ENCODE measurements at places on chromosomes 2 and 18. TPM values are rescaled to one million over a fixed set of nuclear protein-coding genes. Genes with fewer than 3 reads are reported as not detected.

Gene TBC1D8
- 13.4 TPM for total RNA-seq

Gene TFCP2L1
- not detected for total RNA-seq

Gene DLX1
- total RNA-seq, result 2.4 TPM

Gene ANKRD62
- total RNA-seq, result not detected

Gene NOTO
- total RNA-seq, result not detected

Gene NEU2
- total RNA-seq, result not detected

Gene C2orf15
- 0.59 TPM for total RNA-seq

Gene KCNE4
- total RNA-seq, result 40.4 TPM

DNA sequence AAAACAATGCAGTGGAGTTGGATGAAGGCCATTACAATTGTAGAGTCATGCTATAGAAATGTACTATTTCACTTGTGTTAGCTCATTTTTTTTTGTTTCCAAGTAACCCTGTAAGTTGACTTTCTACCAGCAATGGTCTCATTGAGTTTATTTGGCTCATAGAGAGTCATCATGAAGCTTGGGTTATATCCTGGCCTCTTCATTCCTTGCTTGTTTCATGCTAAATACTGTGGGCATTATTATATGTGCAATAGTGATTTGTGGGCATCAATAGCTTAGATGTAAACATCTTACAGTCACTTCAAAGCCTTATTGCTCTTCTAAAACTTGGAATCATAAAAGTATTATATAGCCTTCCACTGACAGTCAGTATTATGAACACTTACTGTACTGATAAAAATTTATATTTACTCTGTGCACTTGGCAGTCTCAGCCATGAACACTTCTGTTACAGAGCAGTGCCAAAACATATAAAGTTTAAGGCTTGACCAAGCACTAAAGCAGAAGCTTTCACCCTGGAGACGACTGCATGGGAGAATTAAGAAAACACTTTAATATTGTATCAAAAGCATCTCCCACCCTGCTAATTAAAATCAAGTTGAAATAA is 751.2 kb downstream of the SATB2 start:
- DNase-seq, result no peak

GRCh38 chr2:208999911-209000310 is 423.9 kb upstream of the MAP2 start:
- DNase-seq, result no peak

DNA sequence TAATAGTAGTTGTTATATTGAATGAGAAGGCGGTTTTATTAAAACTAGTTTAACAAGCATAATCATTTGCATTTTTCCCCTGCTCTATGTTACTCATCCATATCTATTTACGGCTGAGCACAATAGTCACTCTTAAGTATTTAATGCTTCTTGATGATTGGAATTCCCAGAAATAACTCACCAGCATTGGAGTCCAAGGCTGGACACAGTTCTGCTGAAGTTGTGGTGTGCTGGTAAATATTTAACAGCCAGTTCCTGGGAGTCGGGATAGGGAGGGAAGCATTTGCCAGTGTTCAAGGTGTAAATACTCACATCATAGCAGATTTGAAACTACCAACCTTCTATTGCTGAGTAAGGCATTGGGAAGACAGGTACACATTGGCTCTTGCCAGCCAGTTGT is 315.1 kb downstream of the MTX2 start:
- DNase-seq, result no peak

- peak; percentile 65 for DNase-seq
Measured at GRCh38 chr2:11749646-11750349, 3.4 kb downstream of the LPIN1 start.

DNA sequence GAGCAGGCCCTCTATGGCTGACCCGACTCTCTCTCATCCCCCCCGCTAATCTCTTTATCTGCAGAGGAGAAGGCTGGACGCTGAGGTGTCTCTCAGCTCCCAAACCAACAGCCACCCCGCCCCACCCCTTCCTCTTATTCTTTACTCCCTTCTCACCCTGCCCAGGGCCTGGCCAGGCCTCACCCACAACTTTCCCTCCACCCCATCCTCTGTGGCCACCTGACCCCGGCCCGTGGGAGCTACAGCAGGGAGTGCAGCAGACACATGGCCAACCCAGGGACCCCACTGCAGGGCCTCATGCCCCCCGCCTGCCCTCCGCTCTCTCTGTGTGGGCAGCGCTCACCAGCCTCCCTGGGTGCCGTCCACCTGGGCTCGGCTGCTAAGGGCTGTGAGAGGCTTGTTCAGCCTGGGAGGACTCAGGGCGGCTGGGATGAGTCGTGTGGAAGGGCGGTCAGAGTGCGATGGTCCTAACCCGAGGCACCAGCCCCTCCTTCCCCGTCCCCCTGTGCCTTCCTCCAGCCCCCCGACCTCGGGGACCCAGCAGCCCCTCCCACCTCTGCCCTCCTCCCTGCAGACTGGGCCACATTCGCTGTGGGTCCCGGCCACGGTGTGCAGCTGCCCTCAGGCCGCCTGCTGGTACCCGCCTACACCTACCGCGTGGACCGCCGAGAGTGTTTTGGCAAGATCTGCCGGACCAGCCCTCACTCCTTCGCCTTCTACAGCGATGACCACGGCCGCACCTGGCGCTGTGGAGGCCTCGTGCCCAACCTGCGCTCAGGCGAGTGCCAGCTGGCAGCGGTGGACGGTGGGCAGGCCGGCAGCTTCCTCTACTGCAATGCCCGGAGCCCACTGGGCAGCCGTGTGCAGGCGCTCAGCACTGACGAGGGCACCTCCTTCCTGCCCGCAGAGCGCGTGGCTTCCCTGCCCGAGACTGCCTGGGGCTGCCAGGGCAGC is 6.8 kb downstream of the NEU4 start:
- peak; percentile 80 for DNase-seq

- no peak for DNase-seq
Measured at GRCh38 chr2:33907866-33908265, 308.8 kb upstream of the FAM98A start.

- DNase-seq, result no peak
Measured at GRCh38 chr2:85547859-85548607, 9.1 kb downstream of the MAT2A start.

DNA sequence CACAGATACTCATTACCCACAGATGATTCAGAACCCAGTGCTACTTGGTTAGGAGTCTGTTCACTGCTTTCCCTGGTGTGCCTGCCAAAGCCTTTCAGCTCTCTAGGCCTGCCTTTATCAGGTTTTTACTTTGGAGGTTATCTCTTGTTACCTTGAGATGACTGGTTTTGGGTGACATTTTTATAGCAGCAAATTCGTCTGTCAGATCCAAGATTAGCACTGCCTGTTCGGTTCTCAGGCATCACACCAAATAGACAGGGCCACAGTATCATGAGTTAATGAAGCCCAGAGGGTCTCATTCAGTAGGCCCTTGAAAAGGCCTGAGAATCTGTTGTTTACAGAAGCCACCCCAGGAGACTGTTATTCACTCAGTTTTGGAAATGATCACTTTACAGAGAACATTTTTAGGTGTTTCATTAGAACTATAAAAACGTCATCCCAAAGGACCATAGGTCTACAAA is 121.2 kb downstream of the OSBPL6 start:
- DNase-seq, result no peak

GRCh38 chr2:182047544-182047943 is 61.9 kb downstream of the PPP1R1C start:
- DNase-seq, result no peak

DNA sequence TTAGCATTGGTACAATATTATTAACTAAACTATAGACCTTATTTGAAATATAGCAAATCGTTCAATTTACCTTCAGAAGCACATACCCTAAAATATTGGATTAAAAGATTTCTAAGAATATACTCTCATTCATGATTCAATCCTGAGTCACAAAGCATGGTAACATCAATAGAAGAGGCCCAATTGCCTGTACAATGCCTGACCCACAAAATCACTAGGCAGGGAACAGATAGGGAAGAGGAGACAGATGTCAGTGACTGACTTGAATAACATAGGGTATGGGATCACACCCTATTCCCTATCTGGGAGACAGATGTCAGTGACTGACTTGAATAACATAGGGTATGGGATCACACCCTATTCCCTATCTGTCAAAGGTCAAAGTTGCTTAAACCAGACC is 611.6 kb upstream of the VRK2 start:
- no peak for DNase-seq

DNA sequence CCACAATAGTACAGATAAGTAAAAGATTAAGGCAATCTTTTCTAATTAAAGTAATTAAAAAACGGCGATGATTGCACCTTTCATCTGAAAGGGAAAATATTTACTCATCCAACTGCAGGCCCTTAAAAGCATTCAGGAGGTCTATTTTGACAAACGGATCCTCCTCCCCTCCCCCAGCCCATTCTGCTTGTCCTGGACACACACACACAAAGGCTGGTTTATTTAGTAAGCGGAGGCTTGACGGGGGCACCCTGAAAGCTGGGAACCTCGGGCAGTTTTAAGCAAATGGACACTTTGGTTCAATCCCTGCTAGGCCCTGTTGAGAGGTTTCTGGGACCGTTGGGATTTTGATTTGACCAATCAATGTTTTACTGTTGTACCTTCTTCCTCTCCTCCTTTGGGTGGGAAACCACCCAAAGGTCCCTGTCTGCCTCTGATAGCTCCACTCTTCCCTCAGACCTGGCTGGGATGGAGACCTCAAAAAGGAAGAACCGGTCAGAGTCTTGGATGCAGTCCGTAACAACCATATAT is 135.8 kb upstream of the HAAO start:
- DNase-seq, result no peak

DNA sequence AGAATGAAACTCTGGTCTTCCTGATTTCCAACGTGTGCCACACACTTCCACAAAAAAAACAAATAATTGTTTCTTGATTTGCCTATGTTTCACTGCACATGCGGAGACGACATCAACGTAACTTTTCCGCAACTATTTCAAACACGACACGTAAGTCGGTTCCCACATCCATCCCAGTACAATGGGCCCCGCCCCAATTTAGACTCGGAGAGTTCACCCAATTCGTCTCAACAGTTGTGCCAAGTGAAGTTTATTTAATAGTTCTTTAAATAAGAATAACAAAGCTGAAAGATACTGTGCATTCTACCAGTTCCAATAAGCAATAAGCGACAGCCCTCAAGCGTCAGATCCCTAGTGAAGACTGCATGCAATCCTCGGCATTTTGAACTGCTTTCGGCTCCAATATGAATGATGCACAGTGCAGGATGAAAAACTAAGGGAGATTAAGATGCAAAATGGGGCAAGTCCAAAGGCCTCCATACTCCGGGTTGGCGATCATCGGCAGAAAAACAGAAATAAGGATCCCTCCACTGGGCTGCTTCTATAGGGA is 664 bp downstream of the CCT4 start:
- no peak for DNase-seq

- no peak for DNase-seq
Measured at GRCh38 chr2:137051778-137052398, 286.5 kb downstream of the THSD7B start.

GRCh38 chr2:48530033-48530811 is at the start of gene STON1:
Gene STON1, plus strand, starts transcription at chr2:48530154. Its CDS starts 50,480 bp downstream, at chr2:48580634.
- peak; percentile 91 for DNase-seq

- DNase-seq, result no peak
Measured at GRCh38 chr2:220460257-220460985, 833.0 kb downstream of the SLC4A3 start.

Measured in osteoblast (primary cell).